ENCODE measurements at places on chromosomes 3 and 15.

- no peak for DNase-seq
Observed at GRCh38 chr15:53758412-53758811, 1.1 kb downstream of the WDR72 start.

GRCh38 chr3:157876556-157876955 is 229.7 kb downstream of the SHOX2 start:
- no peak for DNase-seq

GRCh38 chr15:93987068-93987467 is 244.3 kb upstream of the MCTP2 start:
- DNase-seq = no peak

DNA sequence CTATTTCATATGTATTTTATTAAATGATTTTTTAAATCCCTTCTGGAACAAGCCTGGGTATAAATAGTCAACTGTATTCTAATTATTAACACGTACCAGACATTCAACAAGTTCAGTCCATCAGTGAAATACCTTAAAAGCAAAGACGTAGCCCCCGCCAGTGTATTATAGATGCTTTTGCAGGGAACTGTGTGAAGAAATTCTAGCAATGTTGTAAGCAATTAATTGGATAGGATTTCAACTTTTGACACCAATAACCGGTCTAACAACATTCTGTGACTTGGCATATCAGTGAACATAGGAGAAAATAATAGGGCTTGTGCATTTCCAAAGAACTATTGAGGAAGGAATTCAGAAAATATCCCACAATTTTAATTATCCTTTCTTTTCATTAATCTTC is 67.2 kb upstream of the TGFBR2 start:
- DNase-seq = no peak

DNA sequence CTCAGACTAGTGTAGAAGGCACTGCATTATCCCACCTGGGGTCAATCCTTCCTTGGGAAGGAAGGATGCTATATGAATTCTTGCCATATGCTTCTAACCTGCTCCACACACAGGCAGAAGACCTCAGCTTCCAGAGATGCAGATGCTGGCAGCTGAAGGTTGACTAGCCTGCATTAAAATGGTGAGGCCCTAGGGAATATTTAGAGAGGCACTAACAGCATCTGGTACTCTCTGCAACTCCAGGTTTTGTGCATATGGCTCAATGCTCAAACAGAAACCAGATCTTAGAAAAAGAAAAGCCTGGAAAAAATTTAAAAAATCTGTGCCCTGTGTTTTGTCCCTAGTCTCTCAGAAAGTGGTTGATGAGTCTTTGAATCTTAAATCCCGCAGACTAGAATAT is 56.0 kb upstream of the MYRIP start:
- DNase-seq = no peak

Data from GM19239 (cell line).